Esophagus muscularis mucosa (tissue), 4 donors: ENCODE measurements at places on chromosomes 4 and X. TPM values are rescaled to one million over a fixed set of nuclear protein-coding genes. Genes with fewer than 3 reads are reported as not detected.
A peak's percentile ranks its signal among the peaks of the same experiment; 100 is the strongest.

The C4orf50 gene
- total RNA-seq: 0.19 TPM

The GPR50 gene
- total RNA-seq: not detected

The PPEF1 gene
- 0.50 TPM for total RNA-seq

The RAB41 gene
- total RNA-seq: not detected

The HSFX1 gene
- 2.0 TPM for total RNA-seq

The P2RY10 gene
- total RNA-seq: not detected

The SSX2B gene
- not detected for total RNA-seq

The DIPK2B gene
- 25.3 TPM for total RNA-seq

The NLGN4X gene
- 8.2 TPM for total RNA-seq

The PRRG3 gene
- 0.91 TPM for total RNA-seq

- H3K27ac ChIP-seq: peak overlapping the region; percentile 65
- no peaks in the 10 kb centered on the region for H3K27me3 ChIP-seq
- DNase-seq: no peak
- no peak overlapping the region for H3K4me3 ChIP-seq
Measured at GRCh38 chr4:145887241-145887991, 51.2 kb downstream of the ZNF827 start.

GRCh38 chr4:14000091-14000814 is 372.7 kb upstream of the BOD1L1 start:
- no peak overlapping the region for H3K4me3 ChIP-seq
- no peaks in the 10 kb centered on the region for H3K27me3 ChIP-seq
- H3K4me1 ChIP-seq: no peaks in the 10 kb centered on the region
- H3K36me3 ChIP-seq: no peaks in the 10 kb centered on the region
- DNase-seq: no peak

DNA sequence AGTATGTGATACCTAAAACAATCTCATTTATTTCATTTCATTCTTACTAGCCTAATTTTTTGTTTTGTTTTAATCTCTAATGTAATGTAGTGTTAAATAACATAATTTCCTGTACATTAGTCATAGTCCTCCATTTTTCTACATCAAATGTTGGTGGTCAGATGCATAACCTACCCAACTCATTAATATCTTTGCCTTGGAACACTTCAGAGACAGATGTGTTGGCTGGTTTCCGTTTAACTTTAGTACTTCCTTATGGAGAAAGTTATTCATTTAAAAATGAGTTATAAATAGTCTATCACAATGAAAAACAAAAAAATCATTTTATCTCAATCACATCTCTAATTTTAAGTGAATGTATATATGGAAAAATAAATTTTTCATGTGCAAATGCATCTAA is 190.2 kb downstream of the ANTXR2 start:
- H3K27me3 ChIP-seq: no peaks in the 10 kb centered on the region
- DNase-seq: no peak
- H3K36me3 ChIP-seq: no peaks in the 10 kb centered on the region
- H3K4me3 ChIP-seq: no peak overlapping the region
- H3K27ac ChIP-seq: no peak overlapping the region

DNA sequence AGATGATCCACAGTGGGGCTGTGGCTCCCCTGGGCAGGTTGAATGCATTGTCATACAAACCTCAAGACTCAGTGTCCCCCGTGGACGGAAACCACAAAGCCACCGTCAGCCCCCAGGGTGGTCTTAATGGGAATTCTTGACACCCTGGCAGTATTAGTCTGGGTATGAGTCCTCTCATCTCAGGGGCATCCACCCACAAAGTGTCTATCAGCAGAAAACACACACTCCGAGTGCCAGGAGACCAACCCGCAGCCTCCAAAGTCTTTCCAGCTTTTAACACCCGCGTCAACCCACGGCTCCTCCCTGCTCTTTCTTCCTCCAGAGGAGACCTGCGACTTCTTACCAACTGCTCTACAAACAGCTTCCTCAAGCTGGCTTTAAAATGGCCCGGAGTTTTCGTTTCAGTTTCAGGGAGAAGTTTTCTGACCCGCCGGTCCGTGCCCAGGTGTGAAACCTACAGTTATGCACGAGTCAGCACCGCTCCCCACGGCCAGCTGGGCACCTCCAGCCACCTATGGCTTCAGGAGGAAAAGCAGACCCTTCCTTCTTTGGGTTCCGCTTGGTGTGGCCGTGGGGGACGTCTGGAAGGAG is 14.4 kb upstream of the ASMTL start:
- peak; percentile 86 for DNase-seq
- H3K27me3 ChIP-seq: peaks cover 3% of the 10 kb centered on the region
- H3K4me3 ChIP-seq: no peak overlapping the region
- H3K36me3 ChIP-seq: no peaks in the 10 kb centered on the region
- no peaks in the 10 kb centered on the region for H3K4me1 ChIP-seq

DNA sequence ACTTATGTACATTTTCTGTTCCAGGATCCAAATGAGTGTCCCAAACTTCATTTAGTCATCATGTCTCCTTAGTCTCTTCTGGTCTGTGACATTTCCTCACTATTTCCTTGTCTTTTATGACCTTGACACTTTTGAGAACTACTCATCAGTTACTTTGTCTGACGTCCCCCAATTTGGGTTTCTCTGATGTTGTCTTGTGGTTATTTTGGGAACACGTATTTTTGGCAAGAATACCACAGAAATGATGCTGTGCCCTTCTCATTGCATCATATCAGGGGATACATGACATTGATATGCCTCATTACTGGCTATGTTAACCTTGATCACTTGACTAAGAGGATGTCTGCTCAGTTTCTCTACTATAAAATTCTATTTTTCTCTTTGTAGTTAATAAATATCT is 308.8 kb downstream of the ZNF674 start:
- no peak overlapping the region for H3K27ac ChIP-seq
- no peak overlapping the region for H3K4me3 ChIP-seq
- H3K4me1 ChIP-seq: no peaks in the 10 kb centered on the region
- no peaks in the 10 kb centered on the region for H3K27me3 ChIP-seq
- no peaks in the 10 kb centered on the region for H3K36me3 ChIP-seq

GRCh38 chr4:1081689-1082040 is 31.7 kb downstream of the RNF212 start:
- H3K36me3 ChIP-seq: no peaks in the 10 kb centered on the region
- H3K27ac ChIP-seq: no peak overlapping the region
- H3K4me3 ChIP-seq: no peak overlapping the region
- DNase-seq: no peak

GRCh38 chr4:81758574-81759264 is 287.0 kb upstream of the RASGEF1B start:
- no peaks in the 10 kb centered on the region for H3K27me3 ChIP-seq
- H3K27ac ChIP-seq: no peak overlapping the region
- no peaks in the 10 kb centered on the region for H3K4me1 ChIP-seq
- no peak for DNase-seq
- no peaks in the 10 kb centered on the region for H3K36me3 ChIP-seq

- no peaks in the 10 kb centered on the region for H3K36me3 ChIP-seq
- no peak for DNase-seq
- H3K4me3 ChIP-seq: no peak overlapping the region
Measured at GRCh38 chrX:152735860-152736511, 2.4 kb downstream of the MAGEA12 start.

- H3K27me3 ChIP-seq: no peaks in the 10 kb centered on the region
- H3K4me3 ChIP-seq: no peak overlapping the region
- H3K27ac ChIP-seq: no peak overlapping the region
- no peaks in the 10 kb centered on the region for H3K36me3 ChIP-seq
- no peak for DNase-seq
Measured at GRCh38 chrX:140804292-140804691, 94.7 kb downstream of the LINC00632 start.

- no peaks in the 10 kb centered on the region for H3K4me1 ChIP-seq
- no peak overlapping the region for H3K4me3 ChIP-seq
- DNase-seq: no peak
- H3K36me3 ChIP-seq: no peaks in the 10 kb centered on the region
- no peaks in the 10 kb centered on the region for H3K27me3 ChIP-seq
Measured at GRCh38 chr4:62117886-62118285, 917.8 kb downstream of the ADGRL3 start.

- H3K36me3 ChIP-seq: no peaks in the 10 kb centered on the region
- no peaks in the 10 kb centered on the region for H3K4me1 ChIP-seq
- no peaks in the 10 kb centered on the region for H3K27me3 ChIP-seq
- no peak overlapping the region for H3K27ac ChIP-seq
- H3K4me3 ChIP-seq: no peak overlapping the region
Measured at GRCh38 chrX:5431823-5432222, 796.8 kb downstream of the NLGN4X start.

DNA sequence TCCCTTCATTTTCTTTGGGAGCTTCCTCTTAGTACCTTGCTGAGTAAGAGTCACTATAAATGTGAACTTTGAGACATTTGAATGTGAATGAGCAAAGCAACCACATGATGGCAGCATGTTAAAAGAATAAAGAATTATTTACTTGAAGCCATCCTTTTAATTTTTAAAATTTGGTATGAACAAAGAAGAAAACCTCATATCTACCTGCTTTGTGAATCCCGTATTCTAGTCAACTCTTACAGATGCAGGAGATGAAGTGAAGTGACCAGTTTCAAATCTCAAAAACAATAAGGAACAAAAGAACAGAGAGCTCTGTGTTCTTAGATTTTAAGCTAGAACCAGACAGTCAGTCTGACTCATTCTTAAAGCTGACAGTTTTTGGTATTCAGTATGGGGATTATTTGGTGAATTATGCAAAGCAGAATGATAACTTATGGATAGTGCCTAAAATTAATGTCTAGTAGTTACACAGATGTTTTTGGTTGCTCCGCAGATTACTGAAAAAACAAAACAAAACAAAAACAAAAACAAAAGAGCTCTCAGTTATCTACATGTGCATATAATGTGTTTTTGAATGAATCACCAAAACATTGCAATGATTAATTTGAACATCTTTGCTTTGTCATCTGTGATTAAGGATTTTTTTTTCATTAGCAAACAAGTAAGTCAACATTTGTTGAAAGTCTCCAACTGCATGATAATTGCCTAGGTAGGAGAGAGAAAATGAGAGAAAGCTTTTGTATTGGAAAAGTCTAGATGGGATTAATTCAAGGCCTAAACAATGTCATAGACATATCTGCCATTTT is 48.2 kb upstream of the H2AZ1 start:
- H3K4me3 ChIP-seq: no peak overlapping the region
- no peak overlapping the region for H3K27ac ChIP-seq
- no peaks in the 10 kb centered on the region for H3K4me1 ChIP-seq
- H3K36me3 ChIP-seq: no peaks in the 10 kb centered on the region
- no peaks in the 10 kb centered on the region for H3K27me3 ChIP-seq

- H3K36me3 ChIP-seq: no peaks in the 10 kb centered on the region
- no peak overlapping the region for H3K27ac ChIP-seq
- no peaks in the 10 kb centered on the region for H3K27me3 ChIP-seq
- no peak overlapping the region for H3K4me3 ChIP-seq
- no peak for DNase-seq
Measured at GRCh38 chr4:146134761-146135445, 40.6 kb upstream of the LSM6 start.

DNA sequence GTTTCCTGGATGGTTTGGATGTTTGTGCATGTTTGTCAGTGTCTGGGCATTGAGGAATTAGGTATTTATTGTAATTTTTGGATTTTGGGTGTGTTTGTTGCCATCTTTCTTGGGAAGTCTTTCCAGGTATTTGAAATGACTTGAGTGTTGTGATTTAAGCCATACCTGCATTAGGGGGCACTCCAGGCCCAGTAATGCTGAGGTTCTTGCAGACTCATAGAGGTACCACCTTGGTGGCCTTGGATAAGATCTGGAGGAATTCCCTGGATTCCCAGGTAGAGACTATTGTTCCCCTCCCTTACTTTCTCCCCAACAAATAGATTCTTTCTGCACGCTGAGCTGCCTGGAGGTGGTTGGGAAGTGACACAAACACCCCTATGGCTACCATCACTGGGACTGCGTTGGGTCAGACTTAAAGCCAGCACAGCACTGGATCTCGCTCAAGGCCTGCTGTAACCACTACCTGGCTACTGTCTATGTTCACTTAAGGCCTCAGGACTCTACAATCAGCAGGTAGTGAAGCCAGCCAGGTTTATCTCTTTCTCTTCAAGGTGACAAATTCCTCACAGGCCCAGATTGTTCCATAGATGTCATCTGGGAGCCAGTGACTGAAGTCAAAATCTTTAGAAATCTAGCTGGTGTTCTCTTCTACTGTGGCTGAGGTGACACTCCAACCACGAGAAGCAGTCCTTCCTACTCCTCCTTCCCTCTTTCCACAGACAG is 643.6 kb downstream of the PDHA2 start:
- no peak for DNase-seq
- H3K27ac ChIP-seq: no peak overlapping the region
- no peaks in the 10 kb centered on the region for H3K27me3 ChIP-seq
- no peaks in the 10 kb centered on the region for H3K4me1 ChIP-seq
- no peaks in the 10 kb centered on the region for H3K36me3 ChIP-seq

- H3K27me3 ChIP-seq: no peaks in the 10 kb centered on the region
- H3K36me3 ChIP-seq: no peaks in the 10 kb centered on the region
- no peaks in the 10 kb centered on the region for H3K4me1 ChIP-seq
- H3K4me3 ChIP-seq: no peak overlapping the region
Measured at GRCh38 chrX:46856483-46856882, 19.6 kb downstream of the RP2 start.
